Fibroblast of lung (primary cell): ENCODE measurements at places on chromosomes 5 and 9. TPM values are rescaled to one million over a fixed set of nuclear protein-coding genes. Genes with fewer than 3 reads are reported as not detected.

The MCTP1 gene
- total RNA-seq: 3.6 and 7.9 TPM in 2 replicates

The PLCXD3 gene
- 0.26 and 1.3 TPM in 2 replicates for total RNA-seq

The MAML1 gene
- 5.1 and 6.4 TPM in 2 replicates for total RNA-seq

The UNC13B gene
- total RNA-seq: 20.8 and 38.3 TPM in 2 replicates

The NRARP gene
- total RNA-seq: under 0.01 TPM in 1 of 2 replicates, not detected in the other

The OBP2B gene
- total RNA-seq: not detected in 2 replicates

The SMIM33 gene
- not detected in 2 replicates for total RNA-seq
